Adipose tissue (tissue), 3 donors: ENCODE measurements at places on chromosomes 1 and 21. TPM values are rescaled to one million over a fixed set of nuclear protein-coding genes. Genes with fewer than 3 reads are reported as not detected.

FCGR2B gene
- polyA plus RNA-seq = 12.8 TPM

LCA5L gene
- 0.36 TPM for polyA plus RNA-seq

EPS8L3 gene
- 2.5 TPM for polyA plus RNA-seq

PRDM16 gene
- polyA plus RNA-seq = 1.6 TPM

SPRR2A gene
- polyA plus RNA-seq = 5.4 TPM

COL18A1 gene
- polyA plus RNA-seq = 93.6 TPM

FAM110D gene
- 1.5 TPM for polyA plus RNA-seq

MSH4 gene
- 0.06 TPM for polyA plus RNA-seq

SLC9C2 gene
- 0.07 TPM for polyA plus RNA-seq

CACNA1S gene
- polyA plus RNA-seq = 0.02 TPM

NTNG1 gene
- polyA plus RNA-seq = 0.43 TPM

DCDC2B gene
- polyA plus RNA-seq = not detected

ARHGEF16 gene
- polyA plus RNA-seq = 9.0 TPM
